ENCODE measurements at places on chromosomes 16 and 17.
A peak's percentile ranks its signal among the peaks of the same experiment; 100 is the strongest.

DNA sequence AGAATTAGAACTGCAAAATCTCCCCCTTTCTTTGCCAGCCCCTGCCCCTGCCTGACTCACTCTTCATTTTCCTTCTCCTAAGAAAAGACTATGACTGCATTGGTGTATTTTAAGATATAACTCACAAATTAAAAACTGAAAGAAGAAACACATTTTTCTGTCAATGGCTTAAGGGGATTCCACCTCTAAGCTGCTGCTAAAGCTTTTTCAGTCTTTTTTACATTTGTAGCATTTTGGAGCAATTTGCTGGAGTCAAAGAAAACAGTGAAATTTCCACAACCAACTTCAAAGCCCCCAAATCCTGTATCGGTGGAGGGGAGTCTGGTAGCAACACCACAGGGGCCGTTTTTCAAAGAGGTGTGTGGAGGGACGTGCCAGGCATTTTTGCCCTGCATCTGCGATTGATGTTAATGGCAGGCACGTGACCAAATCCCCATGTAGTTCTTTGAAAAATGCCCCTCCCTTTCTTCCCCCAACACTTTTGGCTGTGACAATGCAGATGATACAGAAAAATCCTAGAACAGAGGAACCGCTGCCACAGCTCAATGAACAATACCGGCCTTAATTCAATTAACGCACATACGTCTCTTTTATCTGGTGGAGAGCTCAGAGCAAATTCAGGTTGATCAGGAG is 28.5 kb downstream of the MAF start:
- no peak for DNase-seq

DNA sequence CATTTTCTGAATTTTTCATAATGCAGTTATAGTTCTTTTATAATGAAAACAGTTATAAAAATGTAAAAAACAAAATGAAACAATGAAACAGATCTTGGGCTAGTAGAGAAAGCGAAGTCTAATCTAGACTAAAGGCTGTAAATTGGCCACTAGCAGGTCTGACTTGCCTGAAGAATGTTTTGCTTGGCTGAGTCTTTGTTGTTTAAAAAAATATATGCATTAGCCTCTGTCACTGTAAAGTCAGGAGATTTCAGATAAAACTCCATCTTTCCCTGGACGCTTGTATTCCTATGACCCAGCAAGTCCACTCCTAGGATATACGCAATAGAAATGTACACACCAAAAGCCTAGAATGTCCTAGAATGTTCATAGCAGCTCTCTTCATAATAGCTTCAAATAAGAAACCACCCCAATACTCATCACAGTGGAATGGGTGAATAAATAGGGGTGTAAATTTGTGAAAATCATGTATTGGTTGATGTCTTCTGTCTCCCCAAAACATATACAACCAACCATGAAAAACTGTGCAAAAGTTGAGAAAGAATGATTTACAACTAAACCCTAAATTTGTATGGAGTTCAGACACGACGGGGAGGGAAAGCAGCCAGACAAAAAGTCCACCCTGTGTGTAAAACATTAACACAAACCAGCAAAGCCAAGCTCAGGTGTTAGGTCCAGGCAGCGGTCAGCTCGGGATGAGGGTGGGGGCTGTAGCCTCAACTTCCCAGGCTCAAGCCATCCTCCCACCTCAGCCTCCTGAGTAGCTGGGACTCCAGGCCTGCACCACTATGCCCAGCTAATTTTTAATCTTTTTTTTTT is 37.7 kb upstream of the MEAK7 start:
- DNase-seq = no peak

DNA sequence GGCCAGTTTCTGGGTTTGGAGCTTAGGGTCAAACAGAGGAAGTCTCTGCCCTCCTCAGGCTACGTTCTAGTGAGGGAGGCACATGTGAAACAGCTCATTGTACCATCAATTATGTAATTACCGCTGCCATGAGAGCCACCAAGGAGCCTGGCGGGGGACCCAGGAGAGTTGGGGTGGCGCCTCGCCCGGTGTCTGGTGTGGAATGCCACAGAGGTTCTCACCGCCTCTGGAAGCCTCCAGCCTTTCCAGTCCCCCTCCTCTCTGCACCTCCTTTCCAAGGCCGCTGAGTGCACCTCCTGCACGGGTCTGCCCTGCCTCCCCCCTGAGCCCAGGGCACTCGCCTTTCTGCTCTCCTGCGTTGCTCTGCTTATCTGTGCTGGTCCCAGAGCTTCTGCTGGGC is 51.4 kb downstream of the SREBF1 start:
- DNase-seq = peak; percentile 9

DNA sequence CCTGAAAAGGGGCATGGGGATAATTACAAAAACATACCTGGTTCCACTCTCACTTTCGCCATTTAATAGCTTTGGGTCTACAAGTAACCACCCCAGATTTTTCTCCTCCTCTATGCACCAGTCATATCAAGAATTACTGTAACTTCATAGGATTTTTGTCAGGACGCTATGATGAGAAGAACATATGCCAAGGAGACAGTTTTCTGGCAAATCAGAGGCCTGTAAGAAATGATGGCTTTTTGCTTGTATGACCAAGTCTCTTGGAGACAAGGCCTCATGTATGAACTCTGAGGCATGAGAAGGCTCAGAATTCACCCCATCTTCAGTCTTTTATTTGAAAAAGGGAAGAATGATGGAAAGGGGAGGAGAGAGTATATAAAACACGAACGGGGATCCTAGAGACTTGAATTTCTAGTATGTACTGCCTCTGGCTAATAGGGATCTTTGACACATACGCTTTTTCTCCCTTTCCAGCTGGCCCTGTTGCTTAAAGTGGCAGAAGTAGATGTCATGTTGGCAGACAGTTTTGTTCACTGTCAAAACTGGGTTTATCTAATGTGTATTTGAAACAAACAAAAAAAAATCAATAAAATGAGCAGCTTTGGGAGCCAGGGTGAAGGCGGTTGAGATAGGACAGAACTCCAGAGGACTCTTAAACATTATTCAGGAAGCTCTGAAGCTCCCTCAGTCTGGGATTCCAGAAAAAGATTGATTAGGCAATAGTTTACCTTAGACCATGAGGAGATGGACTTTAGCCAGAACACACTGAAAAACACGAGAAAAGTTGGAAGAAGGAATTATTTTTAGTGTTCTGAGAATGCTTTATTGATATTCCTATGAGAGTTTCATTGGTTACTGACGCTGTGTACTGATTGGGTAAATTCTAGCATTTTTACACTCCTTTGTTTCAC is 656.6 kb downstream of the WWOX start:
- no peak for DNase-seq

DNA sequence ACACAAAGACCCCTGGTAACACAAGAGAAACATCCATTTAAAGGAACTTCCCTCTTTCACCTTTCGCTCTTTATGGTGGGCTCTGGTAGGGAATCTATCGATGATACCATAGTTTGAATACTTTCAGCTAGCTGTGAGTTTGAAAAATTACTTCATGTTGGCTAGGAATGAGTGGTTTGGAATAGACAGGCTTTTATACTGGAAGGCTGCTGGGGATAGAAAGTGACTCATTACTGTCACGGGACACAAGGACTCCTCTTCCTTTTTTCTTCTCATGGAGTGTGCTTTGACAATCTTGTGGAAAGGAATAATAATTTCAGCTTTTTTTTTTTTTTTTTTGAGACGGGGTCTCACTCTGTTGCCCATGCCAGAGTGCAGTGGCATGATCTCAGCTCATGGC is 76.9 kb downstream of the CYB561 start:
- no peak for DNase-seq

DNA sequence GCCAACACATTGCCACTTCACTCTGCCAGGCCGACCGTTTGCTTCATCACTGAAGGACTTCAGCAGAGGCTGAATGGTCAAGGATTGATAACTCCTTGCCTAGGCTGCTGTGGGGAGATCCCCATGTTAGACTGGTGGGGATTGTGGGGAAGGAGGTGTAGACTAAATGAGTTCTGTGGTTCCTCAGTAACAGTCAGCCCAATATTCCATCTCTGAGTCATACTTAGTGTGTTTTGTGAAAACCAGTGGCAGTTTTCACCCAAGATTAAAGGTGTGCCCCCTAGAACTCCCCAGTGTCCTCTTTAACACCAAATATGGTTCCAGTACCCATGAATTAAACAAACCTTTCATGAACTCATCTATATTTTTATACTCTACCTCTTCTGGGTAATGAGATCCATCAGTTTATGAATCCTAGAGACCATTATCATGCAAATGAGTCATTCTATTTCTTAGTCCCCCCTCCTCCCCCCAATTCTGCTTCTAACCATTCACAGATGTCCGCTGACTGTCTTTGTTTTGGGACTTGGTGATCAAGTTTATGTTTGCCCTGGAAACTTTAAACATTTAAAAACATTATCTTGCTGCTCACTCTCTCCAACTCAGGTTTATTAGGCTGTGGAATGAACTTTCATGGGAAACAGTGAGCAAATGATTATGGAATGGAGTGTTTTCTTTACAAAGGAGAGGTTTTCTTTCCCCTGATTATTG is 66.8 kb upstream of the GAS7 start:
- no peak for DNase-seq

GRCh38 chr17:56480501-56480900 is 113.0 kb upstream of the NOG start:
- no peak for DNase-seq

DNA sequence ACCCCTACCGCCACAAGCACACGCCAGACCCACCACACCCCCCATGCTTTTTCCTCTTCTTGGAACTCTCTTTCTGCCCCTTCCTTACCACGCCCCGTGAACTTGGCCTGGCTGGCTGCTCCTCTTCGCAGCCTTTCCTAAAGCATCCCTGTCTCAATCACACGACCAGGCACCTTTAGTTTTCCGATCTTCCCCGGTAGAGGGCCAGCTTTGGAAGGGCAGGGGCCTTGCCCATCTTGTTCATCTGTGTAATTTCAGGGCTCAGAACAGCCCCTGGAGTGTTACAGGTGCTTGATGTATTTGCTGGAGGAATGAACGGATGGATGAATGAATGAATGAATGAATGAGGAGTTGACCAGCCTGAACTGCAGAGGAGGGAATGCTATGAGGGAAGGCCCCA is 3.7 kb downstream of the SPPL2C start:
- no peak for DNase-seq

DNA sequence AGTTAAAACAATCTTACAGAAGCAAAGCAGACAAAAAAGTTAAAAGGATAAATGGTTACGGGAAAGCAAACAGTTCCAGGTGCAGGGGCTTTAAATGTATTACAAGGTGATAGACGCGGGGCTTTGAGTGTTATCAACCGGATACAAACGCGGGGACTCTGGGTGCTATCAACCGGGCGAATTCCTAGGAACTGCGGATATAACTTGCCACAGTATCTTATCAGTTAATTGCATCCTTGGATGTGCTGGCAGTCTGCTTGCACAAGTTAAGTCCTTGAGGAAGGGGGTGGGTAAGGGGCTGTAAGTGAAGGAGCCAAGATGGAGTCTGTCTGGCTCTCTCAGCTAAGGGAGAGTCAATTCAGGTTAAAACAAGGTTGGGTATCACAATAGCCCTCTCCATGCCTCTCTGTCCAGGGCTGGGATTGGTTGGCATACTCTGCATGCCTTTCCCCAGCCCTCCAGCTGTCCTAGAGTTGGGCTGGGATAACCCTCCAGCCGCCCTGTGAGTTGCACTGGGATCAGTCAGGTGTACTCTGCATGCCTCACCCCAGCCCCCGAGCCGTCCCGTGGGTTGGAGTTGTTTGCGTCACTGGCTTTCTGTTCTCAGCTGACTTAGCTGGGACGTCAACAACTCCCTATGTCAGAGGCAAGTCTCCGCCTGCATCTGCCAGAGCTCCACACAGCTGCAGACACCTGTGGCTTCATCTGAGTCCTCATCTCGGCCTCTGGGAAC is 40.9 kb downstream of the TMEM235 start:
- no peak for DNase-seq

DNA sequence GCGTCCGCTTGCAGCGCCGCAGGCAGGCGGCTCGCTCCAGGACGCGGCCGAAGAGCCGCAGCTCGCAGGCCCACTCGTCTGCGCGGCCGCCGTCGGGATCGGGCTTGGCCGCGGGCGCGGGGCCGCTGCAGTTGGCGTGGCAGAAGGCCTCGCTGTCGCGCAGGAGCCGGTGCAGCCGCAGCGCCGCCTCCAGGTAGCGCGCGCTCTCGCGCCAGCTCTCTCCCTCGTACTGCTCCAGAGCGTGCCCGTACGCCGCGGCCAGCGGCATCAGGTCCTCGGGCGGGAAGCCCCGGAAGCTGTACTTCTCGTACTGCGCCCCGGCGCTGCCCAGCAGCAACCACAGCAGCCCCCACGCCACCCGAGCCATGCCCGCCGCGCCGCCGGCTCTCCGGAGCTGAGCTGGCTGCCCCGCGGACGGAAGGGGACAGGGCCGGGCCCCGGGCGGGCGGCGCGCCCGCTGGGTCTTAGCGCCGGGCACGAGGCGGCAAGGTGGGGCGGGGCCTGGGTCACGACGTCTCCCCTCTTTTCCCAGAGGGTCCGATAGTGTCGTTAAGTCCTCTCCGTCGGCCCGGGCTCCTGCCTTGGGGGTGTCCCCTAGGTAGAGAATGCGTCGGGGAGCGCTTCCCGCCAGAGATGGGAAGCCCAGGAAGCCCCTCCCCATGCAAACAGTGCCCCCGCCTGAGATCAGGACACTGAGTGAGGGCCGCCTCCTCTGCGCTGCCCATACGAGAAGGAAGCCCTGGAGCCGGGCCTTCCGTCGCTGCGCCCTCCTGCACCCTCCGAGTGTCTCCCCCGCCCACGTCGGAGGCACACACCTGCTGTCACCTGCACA is at the start of gene P3H4:
Gene P3H4, minus strand, starts transcription at position 401 of the 832 bp plus-strand sequence. Its CDS starts 34 bp downstream, at position 367.
- peak; percentile 74 for DNase-seq
